ENCODE measurements at places on chromosomes 1 and 21.

DNA sequence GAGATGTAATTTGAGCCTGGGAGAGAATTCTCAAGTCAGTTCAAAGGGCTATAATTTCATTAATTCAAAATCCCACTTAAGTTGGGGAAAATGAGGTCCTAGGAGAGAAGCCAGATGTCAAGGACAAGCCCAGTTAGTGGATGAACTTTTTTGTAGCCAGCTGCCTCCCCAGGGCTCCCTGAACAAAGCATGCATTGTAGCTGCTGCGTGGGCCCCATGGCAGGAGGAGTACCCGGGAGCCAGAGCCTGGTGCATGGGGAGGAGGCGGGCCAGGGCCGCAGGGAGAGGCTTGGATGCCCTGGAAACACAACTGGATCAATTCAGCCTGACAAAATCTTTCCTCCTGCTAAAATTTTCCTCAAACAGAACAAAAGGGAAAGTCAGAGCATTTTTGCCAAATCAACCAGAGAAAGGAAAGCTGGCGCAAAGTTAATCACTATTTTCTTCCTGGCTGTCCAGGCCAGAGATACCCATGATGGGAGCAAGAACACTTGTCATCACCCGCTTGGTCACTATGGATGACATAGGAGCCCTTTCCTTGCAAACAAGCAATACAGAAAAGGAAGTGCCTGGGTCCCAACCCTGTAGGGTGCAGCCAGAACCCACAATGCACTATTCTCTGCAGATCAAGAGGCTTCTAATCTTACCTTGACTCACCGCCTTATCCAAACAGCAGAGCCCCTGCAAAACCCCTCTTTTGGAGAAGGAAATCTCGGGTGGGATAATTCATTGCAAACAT is 248.1 kb upstream of the RAB4A start:
- no peaks in the 10 kb centered on the region for H3K27me3 ChIP-seq
- no peak overlapping the region for H3K4me3 ChIP-seq
- H3K27ac ChIP-seq, result no peak overlapping the region
- DNase-seq, result no peak

DNA sequence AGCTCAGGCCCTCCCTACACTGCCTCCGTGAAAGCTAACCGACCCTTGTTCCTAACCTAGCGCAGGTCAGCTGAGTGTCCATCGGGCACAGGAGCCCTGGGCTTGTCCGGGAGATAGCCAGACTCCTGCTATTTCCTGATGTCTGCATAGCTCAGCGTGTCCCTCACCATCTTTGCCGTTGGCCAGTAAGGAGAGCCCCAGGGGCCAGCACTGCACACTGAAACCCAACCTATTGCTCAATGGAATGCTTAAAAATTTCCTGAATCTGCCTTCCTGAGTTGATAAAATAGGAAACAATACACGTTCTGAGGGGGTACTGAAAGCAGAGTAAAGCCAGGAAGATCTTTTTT is 2.2 kb downstream of the RUNX1 start:
- H3K4me1 ChIP-seq, result peaks cover 46% of the 10 kb centered on the region
- H3K27me3 ChIP-seq, result no peaks in the 10 kb centered on the region
- H3K36me3 ChIP-seq, result no peaks in the 10 kb centered on the region
- peak overlapping the region; percentile 86 for H3K27ac ChIP-seq
- peak overlapping the region; percentile 43 for H3K4me3 ChIP-seq

- H3K4me1 ChIP-seq, result peaks cover 84% of the 10 kb centered on the region
- peak; percentile 74 for DNase-seq
- peak overlapping the region; percentile 99 for H3K27ac ChIP-seq
- no peaks in the 10 kb centered on the region for H3K27me3 ChIP-seq
- H3K36me3 ChIP-seq, result no peaks in the 10 kb centered on the region
These were observed 17.8 kb downstream of the MTHFR start for GRCh38 chr1:11787804-11788436.

DNA sequence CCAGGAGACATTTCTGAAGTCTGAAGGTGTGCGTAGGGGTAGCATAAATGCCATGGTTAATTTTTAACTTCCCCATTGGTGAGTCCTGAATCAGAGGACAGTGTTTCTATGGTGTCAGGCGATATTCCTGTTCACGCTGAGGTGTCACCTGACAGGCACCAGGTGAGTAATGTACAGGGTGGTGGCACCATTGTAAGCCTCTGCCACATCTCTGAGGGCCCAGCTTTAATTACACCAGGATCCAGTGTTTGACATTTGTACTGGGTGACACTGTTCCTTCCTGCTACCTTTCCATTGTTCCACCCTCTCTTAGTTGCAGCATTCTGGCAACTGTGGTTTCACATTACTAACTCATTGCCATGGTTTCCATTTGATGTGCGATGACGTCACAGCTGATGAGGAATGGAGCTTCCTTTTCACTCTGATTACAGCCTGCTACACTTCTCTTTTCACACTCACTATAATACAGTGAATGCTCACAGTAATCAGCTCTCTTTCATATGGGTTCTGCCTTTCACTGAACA is 40.6 kb upstream of the MARK1 start:
- no peak overlapping the region for H3K4me3 ChIP-seq
- no peak overlapping the region for H3K27ac ChIP-seq
- no peaks in the 10 kb centered on the region for H3K36me3 ChIP-seq
- no peaks in the 10 kb centered on the region for H3K27me3 ChIP-seq
- H3K4me1 ChIP-seq, result no peaks in the 10 kb centered on the region
- no peak for DNase-seq

- H3K4me3 ChIP-seq, result peak overlapping the region; percentile 82
- DNase-seq, result no peak
- peaks cover 50% of the 10 kb centered on the region for H3K4me1 ChIP-seq
- H3K27me3 ChIP-seq, result no peaks in the 10 kb centered on the region
- H3K27ac ChIP-seq, result peak overlapping the region; percentile 53
These were observed 520 bp downstream of the TMEM201 start for GRCh38 chr1:9589144-9589718.

DNA sequence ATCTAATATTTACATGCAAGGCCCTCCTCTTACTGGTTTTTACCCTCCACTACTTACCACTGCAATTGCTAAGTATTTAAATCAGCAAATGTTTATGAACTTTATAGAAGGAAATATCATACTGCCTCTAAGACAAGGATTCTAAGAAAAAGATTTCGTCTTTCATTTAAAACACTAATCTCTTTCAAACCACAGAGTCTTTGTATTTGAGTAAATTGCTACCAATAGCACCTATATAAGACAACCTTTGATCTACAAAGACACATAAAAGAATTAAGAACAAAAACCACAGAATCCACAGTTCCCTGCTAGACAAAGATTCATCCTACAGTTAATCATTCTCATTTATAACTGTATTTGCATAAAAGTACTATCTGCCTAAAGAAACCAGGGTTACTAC is 37.6 kb downstream of the RNF115 start:
- peaks cover 27% of the 10 kb centered on the region for H3K36me3 ChIP-seq
- peaks cover 12% of the 10 kb centered on the region for H3K4me1 ChIP-seq
- H3K27ac ChIP-seq, result peak overlapping the region; percentile 62
- H3K27me3 ChIP-seq, result no peaks in the 10 kb centered on the region

DNA sequence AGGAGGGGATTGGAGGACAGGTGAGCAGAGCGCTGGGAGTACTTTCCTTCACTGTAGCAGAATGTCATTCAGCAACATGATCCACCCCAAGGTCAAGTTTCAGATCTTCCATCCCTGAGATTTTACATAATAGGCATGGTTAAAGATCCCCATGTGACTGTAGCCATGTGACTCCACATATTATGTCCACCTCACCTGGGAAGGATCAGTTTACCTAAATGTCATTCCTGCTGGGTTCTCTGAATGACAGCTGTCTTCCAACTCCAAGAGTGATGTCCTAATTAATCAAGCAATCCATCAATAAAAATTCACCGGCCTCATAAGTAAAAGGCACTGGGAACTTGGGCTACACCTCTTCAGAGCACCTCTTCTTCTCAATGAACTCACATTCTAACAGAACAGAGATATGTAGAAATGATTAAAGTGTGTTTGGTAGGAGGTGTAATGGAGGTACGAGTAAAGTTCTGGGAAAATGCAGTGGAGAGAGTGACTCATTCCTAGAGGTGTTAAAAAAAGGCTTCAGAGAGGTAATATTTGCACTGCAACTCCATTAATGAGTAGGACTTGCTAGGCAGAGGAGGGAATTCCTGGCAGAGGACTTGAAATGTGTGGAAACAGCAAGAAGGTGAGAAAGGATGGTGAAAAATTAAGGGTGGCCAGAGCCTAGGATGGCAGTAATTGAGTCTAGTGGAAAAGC is 22.2 kb upstream of the MAPKAPK2 start:
- peaks cover 18% of the 10 kb centered on the region for H3K4me1 ChIP-seq
- H3K27ac ChIP-seq, result no peak overlapping the region
- H3K4me3 ChIP-seq, result no peak overlapping the region
- no peaks in the 10 kb centered on the region for H3K27me3 ChIP-seq
- no peak for DNase-seq
- H3K36me3 ChIP-seq, result no peaks in the 10 kb centered on the region

DNA sequence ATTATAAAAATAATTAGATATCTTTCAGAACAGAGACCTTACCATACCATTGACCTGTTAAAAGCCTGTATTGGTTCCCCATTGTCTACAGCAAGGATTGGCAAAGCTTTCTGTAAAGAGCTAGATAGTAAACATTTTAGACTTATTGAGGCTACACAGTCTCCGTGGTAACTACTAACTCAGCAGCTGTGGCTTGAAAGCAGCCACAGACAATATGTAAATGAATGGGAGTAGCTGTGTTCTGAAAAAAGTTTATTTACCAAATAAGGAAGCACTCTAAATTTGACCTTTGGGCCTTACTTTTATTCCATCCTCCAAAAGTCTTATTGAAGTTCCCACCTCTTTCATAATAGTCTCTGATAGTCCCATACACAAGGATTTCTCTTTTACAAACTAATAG is 39.7 kb downstream of the NUP210L start:
- no peak overlapping the region for H3K4me3 ChIP-seq
- H3K27me3 ChIP-seq, result no peaks in the 10 kb centered on the region
- H3K27ac ChIP-seq, result no peak overlapping the region
- DNase-seq, result no peak

- no peaks in the 10 kb centered on the region for H3K36me3 ChIP-seq
- H3K27ac ChIP-seq, result peak overlapping the region; percentile 58
- H3K4me1 ChIP-seq, result peaks cover 18% of the 10 kb centered on the region
- no peak overlapping the region for H3K4me3 ChIP-seq
- no peaks in the 10 kb centered on the region for H3K27me3 ChIP-seq
These were observed 3.8 kb downstream of the CELSR2 start for GRCh38 chr1:109252893-109253802.

GRCh38 chr1:234296496-234296895 is 76.8 kb upstream of the COA6 start:
- H3K4me1 ChIP-seq, result no peaks in the 10 kb centered on the region
- no peaks in the 10 kb centered on the region for H3K36me3 ChIP-seq
- no peak for DNase-seq
- no peak overlapping the region for H3K4me3 ChIP-seq

DNA sequence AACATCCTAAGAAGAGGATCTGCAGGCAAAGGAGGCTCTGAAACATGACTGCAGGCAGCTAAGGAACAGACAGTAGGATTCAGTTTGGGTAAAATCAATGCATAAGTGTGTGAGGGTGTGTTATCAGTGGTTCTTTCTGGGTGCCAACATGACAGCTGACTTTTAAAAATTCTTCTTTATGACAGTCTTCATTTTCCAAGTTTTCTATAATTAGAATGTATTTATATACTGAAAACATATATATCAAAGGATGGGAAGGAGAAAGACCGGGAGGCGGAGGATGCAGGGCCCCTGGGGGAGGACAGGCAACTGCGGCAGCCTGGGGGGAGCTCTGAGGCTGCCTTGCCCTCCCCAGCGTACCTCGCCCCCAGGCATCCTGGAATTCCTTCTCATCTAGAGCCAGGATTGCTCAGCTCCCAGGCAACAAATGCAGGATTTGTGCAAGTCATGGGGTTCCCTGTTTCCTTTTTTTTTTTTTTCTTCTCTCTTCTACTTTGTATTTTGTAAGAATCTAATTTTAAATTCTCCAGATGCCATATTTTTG is 104.8 kb downstream of the CSMD2 start:
- DNase-seq, result no peak
- H3K27ac ChIP-seq, result no peak overlapping the region
- H3K27me3 ChIP-seq, result no peaks in the 10 kb centered on the region
- no peaks in the 10 kb centered on the region for H3K36me3 ChIP-seq
- no peaks in the 10 kb centered on the region for H3K4me1 ChIP-seq

DNA sequence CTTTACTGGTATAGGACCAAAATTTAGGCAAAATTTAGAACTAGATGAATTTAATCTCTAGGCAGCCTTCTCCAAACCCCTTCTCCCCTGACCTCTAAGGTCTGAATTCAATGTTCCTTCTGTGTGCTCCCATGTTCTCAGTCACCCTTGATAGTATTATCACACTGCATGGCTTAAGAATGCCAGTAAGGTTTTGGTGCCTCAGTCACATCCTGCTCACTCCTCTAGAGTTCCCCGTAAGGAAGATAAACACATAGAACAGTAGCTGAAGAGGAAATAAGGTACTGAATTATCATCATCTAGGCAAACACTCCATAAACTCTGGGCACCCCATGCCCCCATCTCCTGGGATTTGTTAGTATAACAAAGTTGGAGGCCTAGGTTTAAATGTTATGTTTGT is 18.2 kb downstream of the PRRX1 start:
- H3K4me3 ChIP-seq, result no peak overlapping the region
- no peak for DNase-seq
- H3K27ac ChIP-seq, result no peak overlapping the region

GRCh38 chr1:76827066-76827465 is 40.2 kb upstream of the ST6GALNAC5 start:
- DNase-seq, result no peak
- H3K27me3 ChIP-seq, result no peaks in the 10 kb centered on the region
- no peaks in the 10 kb centered on the region for H3K36me3 ChIP-seq
- H3K4me1 ChIP-seq, result no peaks in the 10 kb centered on the region
- H3K27ac ChIP-seq, result no peak overlapping the region

DNA sequence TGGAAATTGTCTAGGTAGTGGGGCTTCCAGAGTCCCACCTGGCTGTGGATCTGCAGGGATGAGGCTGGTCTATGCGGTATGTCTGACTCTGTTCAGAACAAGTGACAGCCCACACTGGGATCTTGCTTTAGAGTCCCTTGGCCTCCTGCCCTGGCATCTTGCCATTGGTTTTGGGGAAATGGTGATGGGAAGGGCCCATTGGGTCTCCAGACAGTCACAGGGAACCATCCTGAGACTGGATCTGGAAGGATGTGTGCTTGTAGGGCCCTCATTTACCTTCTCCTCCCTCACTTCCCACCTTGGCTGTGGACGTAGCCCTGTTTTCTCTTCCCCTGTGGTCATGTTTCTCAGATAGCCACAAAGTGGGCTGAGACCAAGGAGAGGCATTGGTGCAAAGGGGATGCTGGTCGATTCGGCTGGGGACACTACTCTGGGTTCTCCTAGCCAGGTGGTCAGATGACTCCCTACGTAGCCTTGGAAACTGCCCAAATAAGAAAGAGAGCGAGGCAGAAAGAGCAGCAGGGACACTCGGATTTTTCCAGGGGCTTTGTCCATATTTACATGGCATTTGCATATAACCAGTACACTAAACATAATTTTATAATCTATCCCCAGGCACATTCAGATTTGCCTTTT is 15.1 kb downstream of the SOX13 start:
- peaks cover 94% of the 10 kb centered on the region for H3K4me1 ChIP-seq
- DNase-seq, result no peak
- H3K36me3 ChIP-seq, result no peaks in the 10 kb centered on the region
